Kidney epithelial cell (primary cell): ENCODE measurements at places on chromosomes 5 and 9. TPM values are rescaled to one million over a fixed set of nuclear protein-coding genes. Genes with fewer than 3 reads are reported as not detected.

The LRRC19 gene
- total RNA-seq, result under 0.01 TPM in 1 of 2 replicates, not detected in the other

The RASGRF2 gene
- 5.4 and 5.8 TPM in 2 replicates for total RNA-seq

The KIF20A gene
- 4.4 and 4.6 TPM in 2 replicates for total RNA-seq

The GNA14 gene
- 0.63 and 1.1 TPM in 2 replicates for total RNA-seq

The FGFR4 gene
- 16.4 and 34.5 TPM in 2 replicates for total RNA-seq

The ZNF622 gene
- total RNA-seq, result 60.8 and 65.2 TPM in 2 replicates

The CDH6 gene
- 66.2 and 71.7 TPM in 2 replicates for total RNA-seq

The ADAMTS13 gene
- 2.0 and 2.4 TPM in 2 replicates for total RNA-seq
